CD4-positive, alpha-beta T cell treated with Interleukin-17A for 4 hours (primary cell): ENCODE measurements at places on chromosomes 3 and 15.

DNA sequence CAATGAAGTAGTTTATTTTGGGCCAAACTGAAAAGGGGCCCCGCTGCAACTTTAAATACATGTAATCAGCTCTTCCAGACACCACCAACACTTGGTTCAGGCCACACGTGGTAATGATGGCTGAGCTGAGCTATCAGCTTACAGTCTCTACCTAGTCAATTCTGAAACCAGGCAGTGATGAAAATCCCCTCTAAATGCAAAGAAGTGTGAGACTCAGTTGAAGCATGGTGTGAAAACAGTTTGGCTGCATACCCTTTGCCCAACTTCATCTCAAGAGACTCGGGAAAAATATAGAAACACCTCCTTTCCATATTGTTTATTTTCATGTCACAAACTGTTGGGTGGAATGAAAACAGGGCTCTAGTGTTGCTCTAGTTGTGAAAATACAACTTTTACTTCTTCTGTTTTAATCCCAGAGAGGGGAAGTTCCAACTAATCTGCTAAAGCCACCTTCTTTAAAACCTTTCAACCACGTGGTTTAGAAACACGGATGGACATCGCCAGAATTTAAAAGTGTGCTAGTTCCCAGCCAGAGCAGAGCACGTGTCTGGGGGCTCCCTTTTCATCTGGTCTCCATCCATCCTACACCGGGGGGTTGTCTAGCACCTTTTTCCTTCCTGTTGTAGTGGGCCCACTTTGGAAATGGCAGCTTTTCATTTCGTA lies 229.1 kb downstream of the EPHB1 start:
- DNase-seq, result no peak

- DNase-seq, result no peak
These were observed 90.8 kb upstream of the TNFAIP8L3 start for GRCh38 chr15:51185213-51186159.

GRCh38 chr15:77430213-77430612 lies 9.5 kb downstream of the HMG20A start:
- DNase-seq, result no peak

- DNase-seq, result no peak
These were observed 125.8 kb downstream of the PGPEP1L start for GRCh38 chr15:98881526-98882520.

DNA sequence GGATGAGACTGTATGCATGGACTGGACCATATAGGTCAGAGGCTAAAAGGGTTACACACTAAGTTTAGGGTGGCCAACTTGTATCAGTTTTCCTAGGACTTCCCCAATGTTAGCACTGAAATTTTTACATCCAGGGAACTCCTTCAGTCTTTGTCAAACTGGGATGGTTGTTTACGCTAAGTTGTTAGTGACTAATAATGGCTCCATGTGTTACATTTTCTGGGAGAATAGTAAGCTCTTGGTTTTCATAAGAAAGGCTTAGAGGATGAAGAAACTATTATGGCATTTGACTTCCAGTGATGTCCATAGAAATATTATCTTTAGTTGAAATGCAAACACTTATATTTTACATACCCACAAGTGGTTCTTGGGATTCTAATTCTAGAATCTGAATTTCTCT lies 57.9 kb upstream of the ST3GAL6 start:
- DNase-seq, result no peak

- peak; percentile 12 for DNase-seq
These were observed at the start of gene CD276 for GRCh38 chr15:73683777-73684580. CD276 (plus strand) TSS chr15:73684383; CDS start chr15:73699640, 15,257 bp downstream.

- no peak for DNase-seq
These were observed 15.0 kb downstream of the DENND4A start for GRCh38 chr15:65777053-65777452.

DNA sequence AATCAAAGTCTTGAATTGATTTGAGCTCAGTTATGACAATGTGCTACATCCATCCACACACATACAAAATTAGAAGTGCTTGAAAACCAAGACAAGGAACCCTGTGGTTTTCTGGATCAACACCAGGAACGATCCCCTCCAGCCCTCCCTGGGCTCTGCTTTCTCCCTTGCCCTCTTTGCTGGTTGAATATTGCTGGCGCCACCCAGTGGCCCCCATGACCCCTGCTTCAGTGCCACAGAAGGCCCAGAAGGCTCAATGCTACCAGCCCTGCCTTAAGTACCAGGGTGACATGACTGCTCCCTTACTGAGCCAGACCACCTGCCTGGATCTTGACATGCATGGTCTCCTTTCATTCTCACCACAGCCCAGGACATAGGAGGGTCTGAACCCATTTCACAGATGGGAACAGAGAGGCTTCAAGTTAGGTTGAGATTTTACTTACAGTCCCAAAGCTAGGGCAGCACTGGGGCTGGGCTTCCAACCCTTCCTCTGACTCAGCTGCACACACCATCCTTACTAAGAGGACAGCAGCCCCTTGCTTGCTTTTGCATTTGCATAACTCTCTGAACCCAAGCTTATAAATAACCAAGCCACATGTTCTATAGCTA lies 15.0 kb downstream of the IL12A start:
- DNase-seq, result peak; percentile 23

DNA sequence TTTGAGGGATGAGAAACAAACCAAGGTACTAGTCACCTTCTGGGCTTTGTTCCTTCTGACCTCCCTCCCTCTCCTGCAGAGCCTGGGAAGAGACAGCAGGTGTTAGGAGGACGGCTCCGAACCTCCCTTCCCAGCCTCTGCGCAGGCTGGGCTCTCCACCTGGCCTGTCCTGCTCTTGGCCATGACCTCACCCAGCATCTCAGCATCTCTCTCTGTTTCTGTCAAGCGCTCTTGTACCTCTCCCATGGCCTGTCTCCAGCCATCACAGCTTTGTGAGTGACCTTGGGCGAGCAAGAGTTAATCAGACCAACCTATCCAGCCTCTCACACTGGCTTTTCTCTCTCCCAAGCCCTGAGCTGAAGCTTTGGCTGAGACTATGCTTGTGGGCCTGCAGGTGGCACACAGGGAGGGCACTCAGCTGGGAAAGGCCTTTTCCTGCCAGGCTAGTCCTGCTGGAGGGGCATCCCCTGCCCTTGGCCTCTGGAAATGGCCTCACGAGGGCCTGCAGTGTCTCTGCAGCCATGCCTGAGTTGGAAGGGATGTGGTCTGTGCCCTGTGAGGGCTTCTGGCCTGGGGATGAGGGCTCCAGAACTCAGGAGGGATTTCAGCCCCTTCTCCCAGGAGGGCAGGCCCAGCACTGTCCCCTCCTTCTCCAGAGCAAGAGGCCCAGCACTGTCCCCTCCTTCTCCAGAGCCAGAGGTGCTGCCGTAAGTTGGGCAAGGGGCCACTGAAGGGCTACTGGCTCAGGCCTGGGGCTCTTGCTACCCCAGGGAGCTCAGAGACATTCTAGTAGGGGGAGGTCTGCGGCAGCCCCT lies 2.1 kb downstream of the CHST13 start:
- no peak for DNase-seq

DNA sequence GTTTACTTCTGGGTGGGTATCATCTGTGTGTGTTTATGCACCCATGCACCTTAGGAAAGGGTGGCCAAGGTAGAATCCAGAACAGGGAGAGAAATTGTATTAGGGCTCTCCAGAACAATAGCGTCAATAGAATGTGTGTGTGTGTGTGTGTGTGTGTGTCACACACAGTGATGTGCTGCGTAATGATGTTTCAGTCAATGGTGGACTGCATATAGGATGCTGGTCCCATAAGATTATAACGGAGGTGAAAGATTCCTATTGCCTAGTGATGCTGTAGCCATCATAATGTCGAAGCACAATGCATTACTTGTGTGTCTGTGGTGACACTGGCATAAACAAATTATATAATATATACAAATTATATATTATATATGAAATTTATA lies 69.3 kb upstream of the PRR23C start:
- no peak for DNase-seq

GRCh38 chr15:91839867-91840266 lies 13.6 kb upstream of the SLCO3A1 start:
- no peak for DNase-seq

GRCh38 chr15:85000189-85000864 lies 18.7 kb downstream of the PDE8A start:
- DNase-seq, result no peak

DNA sequence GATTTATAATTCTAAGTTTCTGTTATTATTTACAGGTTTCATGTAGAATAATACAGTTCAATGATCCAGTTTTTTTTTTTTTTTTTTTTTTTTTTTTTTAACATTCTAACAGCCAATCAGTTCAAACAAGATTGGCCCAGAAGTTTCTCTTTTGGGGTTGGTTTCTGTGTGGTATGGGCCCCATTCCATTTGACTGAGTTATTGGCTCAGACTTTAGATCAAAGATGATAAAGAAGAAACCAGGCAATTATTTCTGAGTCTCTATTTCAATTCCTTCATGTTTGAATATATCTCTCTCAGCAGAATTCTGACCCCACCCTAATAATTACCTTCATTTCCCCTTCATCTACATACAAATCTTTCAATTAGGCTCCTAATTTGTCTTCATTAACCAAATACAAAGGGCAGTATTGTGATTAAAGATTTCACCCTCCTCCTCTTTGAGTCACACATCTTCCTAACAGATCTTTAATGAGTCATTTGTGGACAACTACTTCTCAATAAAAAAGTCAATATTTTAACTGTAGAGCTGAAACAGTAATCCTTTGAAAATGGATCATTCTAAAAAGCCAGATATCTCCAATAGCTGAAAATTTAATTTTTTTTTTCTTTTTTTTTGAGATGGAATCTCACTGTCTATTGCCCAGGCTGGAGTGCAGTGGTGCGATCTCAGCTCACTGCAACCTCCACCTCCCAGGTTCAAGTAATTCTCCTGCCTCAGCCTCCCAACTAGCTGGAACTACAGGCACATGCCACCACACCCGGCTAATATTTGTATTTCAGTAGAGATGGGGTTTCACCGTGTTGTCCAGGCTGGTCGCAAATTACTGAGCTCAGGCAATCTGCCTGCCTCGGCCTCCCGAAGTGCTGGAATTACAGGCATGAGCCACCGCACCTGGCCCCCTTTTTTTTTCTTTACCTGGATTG lies 878.8 kb downstream of the NAALADL2 start:
- no peak for DNase-seq

DNA sequence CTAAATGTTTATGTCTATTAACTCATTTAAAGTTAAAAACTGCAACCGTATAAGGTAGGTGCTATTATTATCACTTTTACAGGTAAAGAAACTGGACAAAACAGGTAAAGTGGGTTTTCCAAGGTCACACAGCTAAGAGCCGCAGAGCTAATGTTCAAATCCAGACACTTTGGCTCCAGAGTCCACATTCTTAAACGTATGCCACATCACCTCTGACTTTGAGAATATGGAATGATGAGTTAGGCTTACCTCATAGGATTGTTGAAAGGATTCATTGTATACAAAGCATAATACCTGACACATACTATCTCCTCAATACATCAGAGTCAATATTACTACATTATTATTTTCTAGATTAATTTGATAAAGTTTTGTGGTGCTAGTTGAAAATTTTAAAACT lies 240.9 kb upstream of the STT3B start:
- DNase-seq, result no peak

- DNase-seq, result no peak
These were observed 17.0 kb downstream of the SLC35G2 start for GRCh38 chr3:136835813-136836510.

DNA sequence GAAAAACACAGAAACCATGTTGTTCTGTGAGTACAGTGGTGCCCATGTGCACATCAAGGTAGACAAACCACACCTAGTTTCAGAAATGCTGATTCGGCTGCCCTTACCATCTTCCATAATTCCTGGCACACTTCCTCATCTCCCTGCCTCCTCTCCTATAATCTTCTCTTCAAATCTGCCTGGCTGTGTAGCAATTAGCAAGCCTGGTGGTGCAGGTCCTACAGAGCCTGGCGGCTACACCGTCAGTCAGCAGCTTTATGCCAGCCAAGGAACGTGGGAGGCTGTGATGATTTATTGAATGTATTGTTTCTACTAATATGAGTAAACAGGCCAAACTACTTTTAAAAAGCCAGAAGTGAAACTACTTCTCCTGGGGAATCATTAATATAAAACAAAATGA lies 106.8 kb downstream of the SEMA6D start:
- no peak for DNase-seq

GRCh38 chr3:72641684-72642083 lies 206.6 kb downstream of the SHQ1 start:
- no peak for DNase-seq

DNA sequence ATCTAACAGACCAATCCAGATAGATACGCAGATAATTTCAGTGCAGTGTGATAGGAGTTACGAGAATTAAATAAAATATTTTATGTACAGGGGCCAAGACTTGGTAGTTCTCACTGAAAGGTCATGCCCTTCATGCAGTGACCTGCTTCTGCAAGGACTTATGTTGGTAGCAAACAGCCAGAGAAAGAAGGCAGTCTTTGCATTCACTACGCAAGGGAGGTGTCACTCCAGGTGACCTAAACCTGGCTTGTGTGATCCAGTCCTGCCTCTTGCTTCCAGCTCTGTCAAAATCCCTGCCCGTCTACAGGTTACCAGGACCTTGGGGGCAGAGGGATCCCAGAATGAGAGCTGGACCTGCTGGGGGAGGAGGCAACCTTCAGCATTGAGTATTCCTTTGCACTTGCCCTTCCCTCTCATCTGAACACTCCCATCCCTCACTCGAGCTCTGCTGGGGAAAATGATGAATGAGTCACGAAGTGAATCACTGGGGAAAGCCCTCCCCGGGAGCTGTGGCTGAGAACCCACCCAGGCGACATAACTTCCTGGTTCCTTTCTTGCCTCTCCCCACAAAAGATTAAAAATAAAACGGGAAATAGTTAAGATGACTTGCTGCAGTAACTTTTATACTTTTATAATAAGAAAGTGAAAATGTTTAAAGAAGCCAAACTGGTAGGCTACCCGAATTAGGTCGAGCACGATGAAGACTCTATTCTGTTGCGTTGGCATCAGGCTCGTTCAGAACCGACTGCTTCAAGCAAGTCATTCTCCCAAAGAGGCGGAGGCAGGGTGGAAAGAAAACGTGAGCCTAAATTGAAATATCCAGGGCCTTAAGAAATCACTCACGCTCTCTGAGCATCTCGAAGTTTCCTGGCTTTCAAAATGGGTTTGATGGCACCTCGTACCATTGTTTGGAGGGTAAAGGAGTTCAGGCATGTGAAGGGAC lies 216.1 kb downstream of the SLCO3A1 start:
- peak; percentile 71 for DNase-seq

GRCh38 chr3:147130461-147130860 lies 275.9 kb downstream of the ZIC4 start:
- DNase-seq, result no peak

DNA sequence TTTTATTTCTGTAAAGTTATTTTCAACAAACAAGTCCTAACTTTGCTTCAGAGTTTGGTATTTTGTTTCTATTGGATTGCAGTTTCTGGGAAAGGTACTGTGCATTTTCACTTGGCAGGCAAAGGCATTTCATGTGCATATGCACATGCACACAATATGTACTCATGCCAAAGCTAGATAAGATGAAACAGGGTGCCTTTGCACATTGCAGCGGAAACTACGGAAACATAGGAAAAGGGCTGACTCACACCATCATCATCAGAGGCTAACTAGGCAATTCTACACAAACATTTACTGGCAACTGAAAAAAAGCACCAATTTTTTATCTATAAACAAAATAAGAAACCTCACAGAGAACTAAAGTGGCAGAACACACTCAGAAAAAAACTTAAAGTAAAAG lies 550.6 kb upstream of the NECTIN3 start:
- no peak for DNase-seq
